Activated naive CD4-positive, alpha-beta T cell treated with anti-CD3 and anti-CD28 coated beads, Interleukin-2, amount 50 U/mL, for 16 hours (primary cell): ENCODE measurements at places on chromosomes 3 and 15.
A peak's percentile ranks its signal among the peaks of the same experiment; 100 is the strongest.

- no peak for DNase-seq
These were observed 23.8 kb upstream of the SNRPA1 start for GRCh38 chr15:101318839-101319238.

DNA sequence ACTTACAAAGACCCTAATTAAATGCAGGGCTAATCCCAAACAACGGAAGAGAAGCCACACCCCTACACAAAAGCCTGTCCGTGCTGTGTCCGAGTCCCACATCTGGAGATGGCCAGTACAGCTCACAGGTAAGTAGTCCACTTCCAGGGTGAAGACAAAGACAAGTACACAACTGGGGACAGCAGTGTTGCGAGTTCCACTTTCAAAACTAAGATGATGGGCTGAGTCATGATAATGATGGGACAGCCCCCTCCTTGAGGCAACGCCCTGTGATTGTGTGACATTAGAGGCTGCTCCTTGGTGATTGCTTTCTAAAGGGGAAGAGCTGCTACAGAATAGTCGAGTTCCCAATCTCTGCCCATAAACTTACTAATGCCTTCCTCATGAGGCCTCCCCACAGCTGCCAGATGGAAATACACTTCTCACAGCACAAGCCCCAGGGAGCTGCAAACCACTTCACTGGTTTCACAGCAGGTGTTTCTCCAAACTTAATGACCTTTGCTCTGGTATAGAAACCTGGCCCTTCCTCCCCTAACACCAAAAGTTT lies 27.6 kb downstream of the RFT1 start:
- DNase-seq, result peak; percentile 50

GRCh38 chr3:155871746-155872158 lies 1.3 kb downstream of the GMPS start:
- DNase-seq, result no peak

GRCh38 chr3:23894254-23895061 lies 22.3 kb downstream of the NKIRAS1 start:
- no peak for DNase-seq

- DNase-seq, result no peak
These were observed 50.8 kb upstream of the PPARG start for GRCh38 chr3:12237912-12238650.

- no peak for DNase-seq
These were observed 194.5 kb downstream of the LRTM1 start for GRCh38 chr3:54733106-54734006.

DNA sequence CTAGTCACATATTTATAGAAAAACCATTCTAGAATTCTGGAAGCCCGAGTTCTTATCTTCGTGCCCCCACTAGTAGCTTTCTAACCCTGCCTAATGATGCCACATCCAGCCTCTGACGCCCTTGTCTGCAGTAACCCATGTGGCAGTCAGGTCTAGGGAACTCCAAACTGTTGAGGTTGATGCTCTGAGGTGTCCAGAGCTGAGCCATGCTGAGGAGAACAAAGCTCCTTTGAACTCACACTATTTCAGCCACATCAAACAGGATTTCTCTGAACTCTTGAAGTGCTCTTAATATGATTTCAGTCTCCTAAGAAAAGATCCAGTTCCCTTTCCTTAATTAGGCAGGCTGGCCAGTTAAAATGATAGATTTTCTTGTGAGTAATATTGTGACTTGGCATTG lies 150.5 kb upstream of the ST8SIA2 start:
- no peak for DNase-seq

DNA sequence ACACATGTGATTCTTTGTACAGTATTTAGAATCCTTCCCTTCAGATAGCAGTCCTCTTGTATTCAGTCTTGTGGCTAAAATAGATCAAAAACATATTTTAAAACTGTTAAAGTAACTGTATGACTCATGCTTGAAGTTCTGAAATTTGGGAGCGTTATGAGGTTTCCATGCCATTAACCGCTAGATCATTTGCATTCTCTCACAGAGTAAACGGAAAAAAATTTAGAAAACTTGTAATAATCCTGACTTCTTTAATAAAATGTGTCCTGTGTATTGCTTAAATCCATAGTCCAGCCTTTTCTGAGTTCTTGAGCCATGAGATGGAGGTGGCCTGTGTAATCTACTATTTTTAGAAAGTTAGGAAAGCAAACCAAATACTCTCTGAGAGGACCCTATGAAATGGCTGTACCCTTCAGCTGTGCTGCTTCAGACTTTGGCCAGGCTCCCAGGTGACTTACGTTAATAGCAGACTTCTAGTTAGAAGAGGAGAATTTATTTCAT lies 33.8 kb downstream of the MBNL1 start:
- DNase-seq, result no peak

GRCh38 chr3:72961752-72962151 lies 34.9 kb upstream of the PPP4R2 start:
- no peak for DNase-seq

GRCh38 chr15:73879426-73879825 lies 6.1 kb downstream of the TBC1D21 start:
- DNase-seq, result no peak

DNA sequence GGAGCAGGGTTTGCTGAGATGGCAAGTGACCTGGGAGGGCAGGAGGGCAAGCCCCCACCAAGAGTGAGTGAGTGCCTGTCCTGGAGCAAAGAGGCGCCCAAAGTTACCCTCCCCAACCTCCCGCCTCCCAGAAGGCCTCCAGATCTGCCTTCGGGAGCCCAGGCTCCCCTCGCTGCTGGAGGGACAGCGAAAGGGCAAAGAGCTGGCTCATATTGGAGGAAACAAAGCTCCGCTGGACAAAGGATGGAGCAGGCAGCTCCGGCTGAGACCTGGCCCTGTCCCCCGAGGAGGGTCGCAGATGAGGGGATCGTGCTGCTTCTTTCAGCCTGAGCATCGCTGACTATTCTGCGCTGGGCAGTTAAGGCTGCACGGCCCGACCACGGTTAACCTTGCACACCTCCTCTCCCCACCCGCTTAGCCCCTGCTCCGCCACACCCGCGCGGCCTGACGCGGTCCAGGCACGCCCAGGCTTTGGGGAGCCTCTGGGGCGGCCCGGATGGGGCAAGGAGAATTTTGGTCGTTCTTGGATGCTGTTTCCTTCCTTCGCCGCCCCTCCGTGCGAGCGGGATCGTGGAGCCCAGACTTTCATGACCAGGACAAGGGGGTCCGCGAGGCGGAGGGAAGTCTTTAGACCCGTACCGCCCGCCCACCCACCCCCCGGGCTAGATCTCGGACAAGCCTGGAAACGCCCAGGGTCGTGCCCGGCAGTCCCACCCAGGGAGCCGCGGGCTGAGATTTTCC lies 651 bp downstream of the PLCD1 start:
- DNase-seq, result no peak

- no peak for DNase-seq
These were observed 26.8 kb downstream of the CCRL2 start for GRCh38 chr3:46433841-46434240.

DNA sequence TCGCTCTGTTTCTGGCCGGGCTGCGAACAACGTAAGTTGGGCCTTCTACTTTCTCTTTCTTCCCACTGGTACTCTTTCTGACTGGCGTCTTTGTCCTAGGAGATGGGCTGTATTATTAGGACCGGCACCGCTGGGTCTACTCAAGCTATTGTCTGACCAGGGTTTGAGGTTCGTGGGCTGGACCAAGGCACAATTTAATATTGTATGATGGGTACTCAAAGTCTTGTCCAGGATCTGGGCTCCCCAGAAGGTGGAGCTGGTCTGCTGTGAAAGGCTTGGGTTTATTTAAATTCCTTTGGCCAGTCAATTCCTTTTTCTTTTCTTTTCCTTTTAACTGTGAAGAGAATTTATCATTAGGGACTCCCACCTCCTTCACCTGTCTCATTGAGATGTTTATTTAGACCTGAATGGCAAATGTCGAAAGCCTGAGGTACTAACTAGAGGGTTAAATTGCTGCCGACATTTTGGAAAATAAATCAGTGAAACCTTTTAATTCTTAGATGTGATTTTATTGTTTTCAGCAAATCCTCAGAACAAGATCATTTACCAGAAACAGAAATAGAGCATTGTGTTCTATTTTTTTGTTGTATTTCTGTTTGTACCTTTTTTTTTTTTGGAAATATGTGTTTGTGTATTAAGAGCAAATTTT lies 410 bp downstream of the LRRC49 start:
- DNase-seq, result no peak

GRCh38 chr15:51444807-51445206 lies 103.4 kb downstream of the GLDN start:
- no peak for DNase-seq

- DNase-seq, result no peak
These were observed 651.8 kb upstream of the SGO1 start for GRCh38 chr3:20837676-20838302.

- no peak for DNase-seq
These were observed 502.2 kb downstream of the PYDC2 start for GRCh38 chr3:191963182-191963581.

DNA sequence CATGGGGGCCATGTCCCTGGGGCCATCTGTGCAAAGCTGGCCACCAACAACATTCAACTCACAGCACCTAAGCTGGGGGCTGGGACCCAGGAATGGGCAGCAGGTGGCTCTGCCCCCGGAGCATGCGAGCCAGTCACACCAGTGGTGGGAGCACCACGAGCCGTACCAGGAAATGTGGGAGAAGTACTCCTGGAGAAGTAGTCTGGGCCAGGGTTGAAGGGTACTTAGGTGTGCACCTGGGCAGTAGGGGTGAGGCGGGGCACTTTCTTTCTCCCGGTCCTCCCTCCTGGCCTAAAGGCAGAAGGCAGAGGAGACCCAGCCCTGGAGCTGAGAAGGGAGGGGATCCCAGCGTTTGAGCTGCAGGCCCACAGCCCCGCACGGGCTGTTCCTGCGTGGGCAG lies 94.2 kb downstream of the PLXNA1 start:
- no peak for DNase-seq

DNA sequence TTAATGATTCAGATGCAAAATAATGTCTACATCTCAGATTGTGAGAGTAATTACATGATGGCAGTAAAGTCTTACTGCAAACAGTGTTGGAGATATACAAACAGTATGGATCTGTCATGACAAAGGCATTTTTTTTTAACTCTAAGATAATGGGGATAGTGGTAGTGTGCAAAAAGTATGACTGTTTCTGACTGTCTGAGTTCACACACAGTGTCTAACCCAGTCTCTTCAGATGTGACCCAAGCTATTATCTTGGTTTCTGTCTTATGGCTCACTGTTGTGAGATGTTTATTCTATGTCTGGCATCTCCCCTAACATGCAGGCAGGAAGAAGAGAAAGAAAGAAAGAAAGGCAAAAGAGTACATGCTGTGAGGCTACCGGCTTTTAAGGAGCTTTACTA lies 17.0 kb downstream of the RPL39L start:
- no peak for DNase-seq

DNA sequence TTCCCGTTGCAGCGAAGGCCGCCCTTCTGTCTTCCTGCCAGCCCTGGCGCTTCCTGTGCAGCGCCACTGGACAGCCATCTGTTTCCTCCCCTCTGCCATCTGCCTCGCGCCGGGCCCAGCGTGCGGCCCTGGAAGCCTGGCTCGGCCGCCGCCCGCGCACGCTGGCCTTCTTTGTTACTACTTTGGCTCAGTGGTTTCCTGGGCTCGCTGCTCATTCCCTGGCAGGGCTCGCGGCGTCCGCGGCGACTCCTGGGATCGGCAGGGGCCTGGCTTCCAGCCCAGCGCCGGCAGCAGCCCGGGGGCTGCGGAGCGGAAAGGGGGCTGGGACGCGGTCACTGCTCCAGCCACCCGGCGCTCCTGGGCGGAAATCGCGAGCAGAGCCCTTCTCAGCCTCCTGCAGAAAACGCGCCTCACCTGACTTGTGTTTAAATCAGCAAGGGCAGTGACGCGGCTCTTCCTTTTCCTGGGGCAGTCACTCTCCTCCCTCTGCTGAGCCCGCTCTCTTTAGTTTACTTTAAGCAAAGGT lies 10.0 kb downstream of the CMTM7 start:
- DNase-seq, result peak; percentile 57

DNA sequence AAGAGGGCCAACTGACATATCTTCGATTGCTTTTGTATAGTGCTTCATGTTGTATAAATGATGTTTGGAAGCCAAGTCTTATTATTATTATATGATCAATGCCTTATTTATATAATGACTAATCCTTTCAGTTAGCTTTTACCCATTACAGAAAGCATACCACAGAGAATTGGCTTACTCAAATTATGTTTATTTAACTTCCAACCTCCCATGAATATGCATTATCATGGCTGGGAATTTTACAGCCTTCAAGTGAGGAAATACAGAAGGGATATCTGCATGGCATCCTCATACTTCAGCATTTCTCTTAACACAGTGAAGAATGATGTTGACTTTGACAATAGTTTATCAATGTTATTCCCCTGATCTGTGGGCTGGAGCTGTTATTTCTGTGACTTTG lies 225.9 kb upstream of the GAP43 start:
- no peak for DNase-seq

GRCh38 chr15:78210349-78210717 lies 24.0 kb downstream of the ACSBG1 start:
- no peak for DNase-seq

GRCh38 chr15:46933332-46933731 lies 784.0 kb upstream of the SEMA6D start:
- DNase-seq, result no peak

GRCh38 chr15:76359152-76359551 lies 22.6 kb downstream of the ISL2 start:
- DNase-seq, result no peak

- DNase-seq, result no peak
These were observed 553.7 kb downstream of the PDCD6IP start for GRCh38 chr3:34351882-34352777.

- no peak for DNase-seq
These were observed 104.0 kb downstream of the NR1I2 start for GRCh38 chr3:119885746-119886530.

GRCh38 chr15:77409259-77410156 lies 10.4 kb downstream of the PEAK1 start:
- no peak for DNase-seq

- DNase-seq, result no peak
These were observed 563.6 kb upstream of the ADAMTS9 start for GRCh38 chr3:65251375-65251774.

- DNase-seq, result no peak
These were observed 35.5 kb downstream of the MESD start for GRCh38 chr15:80953953-80954778.

DNA sequence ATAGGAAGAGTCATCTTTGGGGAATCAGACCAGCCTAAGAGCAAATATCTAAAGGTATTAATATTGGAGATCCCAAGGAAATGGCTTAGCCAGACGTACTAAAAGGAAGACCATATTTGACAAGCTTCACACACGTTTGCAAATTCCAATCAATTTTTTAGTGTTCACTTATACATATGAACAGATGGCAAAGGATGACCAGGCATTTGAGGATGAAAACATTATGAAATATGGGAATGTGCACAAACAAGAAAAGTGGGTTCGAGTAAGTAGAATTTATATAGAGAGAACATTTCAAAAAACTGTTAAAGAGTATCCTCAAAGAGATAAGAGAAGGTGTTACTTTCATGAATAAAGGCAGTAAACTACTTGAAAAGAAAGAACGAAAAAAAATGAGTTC lies 25.9 kb upstream of the CRYBG3 start:
- DNase-seq, result no peak

- DNase-seq, result no peak
These were observed 63.2 kb upstream of the IQSEC1 start for GRCh38 chr3:13136426-13136825.

GRCh38 chr15:37097144-37097919 lies 3.0 kb downstream of the MEIS2 start:
- no peak for DNase-seq

GRCh38 chr15:48625126-48625525 lies 20.4 kb downstream of the FBN1 start:
- DNase-seq, result no peak

GRCh38 chr3:190504354-190505125 lies 9.3 kb upstream of the IL1RAP start:
- no peak for DNase-seq

GRCh38 chr3:145854499-145854898 lies 306.5 kb downstream of the PLOD2 start:
- no peak for DNase-seq
